ENCODE measurements at places on chromosomes 12 and 14.

- DNase-seq = no peak
Measured at GRCh38 chr14:68231898-68232297, 412.3 kb downstream of the RAD51B start.

DNA sequence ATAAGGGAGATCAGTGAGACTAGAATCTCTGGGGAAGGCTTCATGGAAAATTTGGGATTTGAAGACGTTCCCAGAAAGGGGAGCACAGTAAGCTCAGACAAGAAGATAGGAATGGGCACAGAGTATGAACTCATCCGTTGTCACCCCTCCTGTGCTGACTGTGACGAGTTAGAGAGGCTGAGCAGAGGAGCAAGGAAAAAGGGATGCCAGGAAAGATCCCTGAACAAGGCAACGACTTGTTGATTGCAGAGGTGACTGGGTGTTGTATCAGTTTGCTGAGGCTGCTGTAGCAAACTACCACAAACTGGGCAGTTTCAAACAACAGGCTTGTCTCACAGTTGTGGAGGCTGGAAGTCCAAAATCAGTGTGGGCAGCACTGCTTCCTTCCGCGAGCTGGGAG is 5.9 kb upstream of the GPD1 start:
- no peak for DNase-seq

DNA sequence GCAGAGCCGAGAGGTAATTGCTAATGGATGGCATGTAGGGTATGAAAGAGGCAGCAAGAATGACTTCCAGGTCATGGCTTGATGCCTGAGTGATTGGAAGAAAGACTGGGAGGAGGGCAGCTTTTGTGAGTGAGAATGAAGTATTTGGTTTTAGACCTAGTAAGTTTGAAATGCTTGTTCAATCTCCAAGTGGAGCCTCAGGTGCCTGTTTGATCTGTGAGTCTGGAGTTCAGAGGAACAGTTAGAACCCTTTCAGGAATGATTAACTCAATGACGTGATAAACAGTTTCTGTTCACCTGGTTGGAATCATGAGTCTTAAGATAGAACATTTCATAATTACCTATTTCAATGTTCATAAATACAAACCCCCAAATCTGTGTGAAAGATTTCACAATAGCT is 10.4 kb downstream of the KCNJ8 start:
- no peak for DNase-seq

GRCh38 chr12:96347130-96347699 is 53.0 kb downstream of the CDK17 start:
- DNase-seq = no peak

DNA sequence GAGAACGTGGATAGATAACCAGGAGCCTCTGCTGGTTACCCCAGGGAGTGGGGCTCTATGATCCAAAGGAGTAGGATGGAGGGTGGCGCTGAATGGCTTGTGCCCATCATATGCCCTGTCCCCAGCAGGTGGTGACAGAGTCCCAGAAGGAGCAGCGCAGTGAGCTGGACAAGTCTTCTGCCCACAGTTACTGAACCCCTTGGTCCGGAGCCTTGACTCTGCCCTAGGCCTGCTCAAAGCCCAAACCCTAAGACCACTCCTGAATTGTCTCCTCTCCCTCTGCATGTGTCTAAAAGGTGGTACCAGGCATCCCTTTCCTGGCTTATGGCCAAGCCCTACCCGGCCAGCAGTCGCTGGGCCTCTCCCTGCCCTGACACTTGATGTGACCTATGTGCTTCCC is 3.2 kb downstream of the PRPH start:
- no peak for DNase-seq

Measured in CD4-positive, alpha-beta T cell treated with Interleukin-10 for 1 hour (primary cell).